Activated T-helper 9 cell treated with anti-CD3 and anti-CD28 coated beads, Interleukin-2, amount 50 U/mL, for 16 hours (primary cell): ENCODE measurements at places on chromosomes 11 and 22.

GRCh38 chr11:57978686-57979531 lies 44.8 kb upstream of the OR9Q1 start:
- DNase-seq = no peak

DNA sequence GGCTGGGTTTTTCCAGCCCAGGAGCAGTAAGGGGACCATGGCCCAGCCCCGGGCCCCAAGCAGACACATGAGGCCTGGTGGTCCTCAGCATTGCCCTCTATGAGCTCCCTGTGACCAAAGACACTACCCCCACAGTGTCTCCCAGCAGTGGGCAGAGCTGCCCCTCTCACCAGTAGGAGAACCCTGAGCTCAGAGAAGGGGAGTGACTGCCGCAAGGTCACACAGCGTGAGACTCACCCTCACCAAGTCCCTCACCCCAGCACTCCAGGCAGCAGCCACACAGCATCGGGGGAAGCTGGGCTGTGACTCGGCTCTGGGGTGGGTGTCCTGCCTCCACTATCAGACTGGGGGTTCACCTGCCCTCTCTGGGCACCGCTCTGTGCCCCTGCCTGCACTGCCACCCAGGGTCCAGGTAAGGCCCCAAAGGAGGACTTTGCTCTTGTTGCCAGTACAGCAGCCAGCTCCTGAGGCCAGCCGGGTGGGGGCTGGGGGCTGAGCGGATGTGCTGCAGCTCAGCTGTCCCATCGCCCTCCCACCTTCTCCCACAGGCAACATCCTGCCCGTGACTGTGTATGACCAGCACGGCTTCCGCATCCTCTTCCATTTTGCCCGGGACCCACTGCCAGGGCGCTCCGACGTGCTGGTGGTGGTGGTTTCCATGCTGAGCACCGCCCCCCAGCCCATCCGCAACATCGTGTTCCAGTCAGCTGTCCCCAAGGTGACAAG lies 7.9 kb upstream of the SH3BP1 start:
- DNase-seq = no peak

DNA sequence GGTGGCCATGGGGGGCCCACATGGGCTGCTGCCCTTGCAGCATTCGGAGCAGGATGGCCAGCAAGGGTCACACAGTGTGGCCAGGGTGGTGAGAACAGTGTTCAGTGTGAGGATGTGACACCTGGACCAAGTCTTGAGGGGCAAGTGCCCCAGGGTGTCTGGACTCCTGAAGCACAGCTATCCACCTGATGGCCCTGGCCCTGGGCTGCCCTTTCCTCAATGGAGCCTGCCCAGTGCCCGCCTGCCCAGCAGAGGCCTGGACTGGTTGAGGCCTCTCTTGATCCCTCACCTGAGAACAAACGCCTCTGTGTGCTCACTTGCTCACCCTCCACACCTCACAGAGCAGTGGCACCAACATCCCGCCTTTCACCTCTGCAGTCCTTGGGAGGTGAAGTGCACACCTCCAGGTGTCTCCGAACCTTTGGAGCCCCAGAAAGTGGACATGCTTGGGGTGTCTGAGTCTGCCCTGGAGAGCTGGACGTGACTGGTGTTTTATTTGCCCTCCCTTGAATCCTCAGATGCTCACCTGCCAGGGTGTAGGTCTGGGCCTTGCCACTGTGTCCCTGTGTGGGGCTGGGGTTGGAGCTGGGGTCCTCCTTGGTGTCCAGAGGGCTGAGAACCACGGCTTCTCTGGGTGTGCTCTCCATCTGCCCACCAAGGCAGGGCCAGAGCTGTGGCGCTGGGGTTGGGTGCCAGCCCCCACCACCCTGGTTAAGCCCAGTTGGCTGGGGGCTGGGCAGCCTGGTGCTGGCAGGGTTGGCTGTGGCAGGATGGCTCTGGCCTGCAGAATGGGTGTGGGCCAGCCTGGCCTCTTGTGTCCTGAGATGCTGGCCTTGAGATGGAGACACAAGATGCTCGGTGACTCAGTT lies 3.8 kb upstream of the MUC2 start:
- DNase-seq = no peak

GRCh38 chr11:32033067-32033466 lies 57.8 kb upstream of the RCN1 start:
- DNase-seq = no peak

GRCh38 chr11:65579291-65579690 lies 3.4 kb downstream of the EHBP1L1 start:
- DNase-seq = no peak

DNA sequence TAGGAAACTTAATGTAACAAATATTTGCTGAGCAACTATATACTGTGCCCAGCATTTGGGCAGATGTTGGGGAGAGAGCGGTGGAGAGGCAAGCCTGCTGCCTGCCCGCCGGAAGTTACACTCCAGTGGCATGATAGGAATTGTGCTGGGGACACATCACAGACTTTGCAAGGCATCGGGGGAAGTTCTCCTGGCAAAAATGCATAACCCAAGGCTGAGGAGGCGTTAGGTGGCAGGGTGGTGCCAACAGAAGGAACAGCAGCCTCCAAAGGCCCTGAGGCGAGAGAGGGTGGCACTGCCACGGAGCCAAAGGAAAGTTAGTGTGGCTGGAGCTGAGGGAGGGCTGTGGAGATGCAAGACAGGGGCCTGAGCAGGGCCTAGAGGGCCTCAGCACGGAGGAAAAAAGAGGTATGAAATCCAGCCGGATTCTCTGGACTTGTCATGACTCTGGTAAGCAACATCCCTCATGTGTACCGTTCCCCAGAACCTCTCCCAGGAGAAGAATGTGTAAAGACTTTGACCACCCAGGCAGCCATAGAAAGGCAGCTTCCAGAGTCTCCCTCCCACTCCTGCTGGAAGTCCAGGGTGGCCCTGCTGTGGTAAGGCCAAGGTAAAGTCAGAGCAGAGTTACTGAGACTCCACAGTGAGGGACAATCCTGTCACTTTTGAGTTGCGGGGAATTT lies 76.1 kb upstream of the RAB1B start:
- DNase-seq = no peak

DNA sequence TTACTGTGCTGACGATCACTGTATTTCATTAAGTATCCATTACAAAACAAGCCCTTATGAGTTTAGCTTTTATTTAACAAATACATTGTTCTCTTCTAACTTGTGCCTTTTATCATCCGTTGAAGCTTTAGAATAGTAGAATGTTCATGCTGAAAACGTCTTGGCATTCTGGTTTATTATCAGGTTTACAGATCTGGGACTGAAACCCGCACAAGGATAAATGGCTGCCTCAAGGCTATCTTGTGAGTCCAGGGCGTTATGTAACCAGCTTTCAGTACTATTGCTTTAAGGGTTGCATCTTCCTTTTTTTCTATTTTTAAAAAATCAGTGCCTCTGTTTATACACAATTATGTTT lies 66.6 kb upstream of the PRODH start:
- no peak for DNase-seq

GRCh38 chr11:130839981-130840666 lies 76.2 kb downstream of the SNX19 start:
- DNase-seq = no peak

DNA sequence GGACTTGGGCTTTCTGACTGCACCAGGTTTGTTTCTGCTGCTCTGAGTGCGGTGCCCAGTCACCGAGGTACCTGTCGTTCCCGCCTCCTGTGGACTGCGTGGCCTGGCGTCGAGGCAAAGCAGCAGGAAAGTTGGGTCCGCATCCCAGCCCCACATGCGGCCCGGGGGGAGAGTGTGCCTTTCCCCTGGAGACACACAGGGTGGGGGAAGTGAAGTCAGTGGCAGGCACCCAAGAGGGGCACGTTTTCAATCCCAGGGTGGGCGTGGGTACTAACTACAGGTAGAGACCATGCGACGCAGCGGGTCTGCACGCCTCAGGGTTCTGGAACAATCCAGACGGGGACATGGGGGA lies 25.3 kb upstream of the GRAMD4 start:
- no peak for DNase-seq

GRCh38 chr22:23779731-23780130 lies 7.0 kb upstream of the SMARCB1 start:
- no peak for DNase-seq

DNA sequence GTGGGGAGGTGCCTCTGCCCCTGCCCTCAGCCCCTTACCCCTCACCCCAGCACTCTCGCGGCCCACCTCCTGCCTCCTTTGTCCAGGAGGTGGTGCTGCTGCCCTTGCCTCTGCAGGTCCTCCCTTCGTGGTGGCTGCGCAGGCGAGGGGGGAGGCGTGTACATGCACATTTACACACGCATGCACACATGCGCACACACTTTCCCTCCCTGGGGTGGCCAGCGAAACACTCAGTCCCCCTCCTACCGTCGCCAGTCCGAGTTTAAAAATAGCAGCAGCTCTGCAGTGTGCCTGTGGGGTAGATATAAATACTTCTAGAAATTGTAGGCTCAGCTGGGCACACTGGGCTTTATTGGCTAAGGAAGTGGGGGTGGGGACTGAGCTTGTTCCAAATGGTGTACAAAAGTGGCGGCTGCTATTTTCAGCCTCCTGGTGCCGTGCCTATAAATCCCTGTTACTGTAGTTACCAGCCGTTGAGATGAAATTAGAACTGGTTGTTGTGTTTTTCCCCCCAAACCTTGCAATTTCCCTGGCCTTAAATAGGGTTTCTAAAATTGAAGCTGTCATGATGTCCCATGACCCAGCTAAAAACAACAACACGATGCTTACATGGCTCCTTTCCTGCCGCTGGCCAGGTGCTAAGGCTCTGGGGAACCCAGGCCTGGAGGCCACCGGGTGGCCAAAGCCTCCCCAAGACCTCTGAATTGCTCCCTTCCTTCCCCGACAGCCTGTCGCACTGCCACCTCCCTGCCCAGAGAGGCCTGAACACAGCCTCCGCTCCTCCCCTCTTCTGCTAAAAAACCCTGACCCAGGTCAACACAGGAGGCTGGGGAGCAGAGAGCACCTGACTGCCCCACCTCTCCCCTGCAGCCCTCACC lies 12.4 kb downstream of the PICK1 start:
- no peak for DNase-seq

DNA sequence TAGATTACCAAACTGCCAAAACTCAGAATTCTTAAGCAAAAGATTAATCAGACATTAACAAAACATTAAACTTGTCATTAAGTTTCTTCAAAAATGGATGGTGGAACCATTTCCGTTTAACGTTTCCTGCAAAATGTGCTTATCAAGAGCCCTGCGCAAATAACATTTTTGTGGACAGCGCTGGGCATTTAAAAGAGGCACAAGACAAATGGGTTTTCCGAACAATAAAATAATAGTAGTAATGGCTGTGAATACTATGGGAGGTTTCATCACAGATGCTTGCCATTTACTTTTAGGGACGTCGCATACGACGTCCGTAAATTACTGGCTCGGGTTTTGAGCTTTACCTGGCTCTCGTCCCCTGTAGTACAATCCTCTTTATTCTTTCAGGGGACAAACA lies 1.1 kb downstream of the NPAT start:
- no peak for DNase-seq

DNA sequence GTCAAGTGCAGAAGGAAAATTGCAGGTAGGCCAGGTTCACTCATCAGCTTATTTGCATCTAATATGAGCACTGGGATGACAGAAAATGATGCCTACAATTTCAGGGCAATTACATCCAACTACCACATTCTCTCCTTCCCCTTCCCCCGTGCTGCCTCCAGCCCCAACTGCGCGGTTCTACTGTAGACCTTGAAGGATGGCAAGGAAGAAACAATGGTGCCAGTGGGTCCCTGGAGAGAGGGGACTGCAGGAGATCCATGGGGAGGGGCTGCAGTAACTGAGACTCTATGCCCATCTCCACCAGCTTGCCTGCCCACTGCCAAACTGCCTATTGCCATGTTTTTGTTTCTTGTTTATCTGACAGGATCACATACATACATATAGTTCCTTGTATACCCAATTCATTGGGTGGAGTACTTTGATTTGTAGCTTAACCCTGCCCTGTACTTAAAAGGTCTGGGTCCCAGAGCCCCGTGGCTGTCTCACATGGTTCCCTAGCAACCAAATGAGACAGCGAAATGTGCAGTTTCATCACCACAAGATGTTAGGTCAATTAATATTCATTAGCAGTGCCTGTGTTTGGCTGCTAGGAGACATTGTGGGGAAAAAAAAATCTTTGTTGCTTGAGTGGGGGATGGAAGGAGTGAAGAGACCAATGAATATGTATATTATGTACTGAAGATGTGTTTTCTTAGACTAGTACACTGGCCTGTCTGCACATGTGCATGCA lies 253.5 kb upstream of the PLET1 start:
- DNase-seq = no peak

GRCh38 chr22:43600265-43600664 lies 188.5 kb downstream of the MPPED1 start:
- DNase-seq = no peak

GRCh38 chr11:2071748-2072385 lies 67.3 kb downstream of the IGF2 start:
- DNase-seq = no peak

DNA sequence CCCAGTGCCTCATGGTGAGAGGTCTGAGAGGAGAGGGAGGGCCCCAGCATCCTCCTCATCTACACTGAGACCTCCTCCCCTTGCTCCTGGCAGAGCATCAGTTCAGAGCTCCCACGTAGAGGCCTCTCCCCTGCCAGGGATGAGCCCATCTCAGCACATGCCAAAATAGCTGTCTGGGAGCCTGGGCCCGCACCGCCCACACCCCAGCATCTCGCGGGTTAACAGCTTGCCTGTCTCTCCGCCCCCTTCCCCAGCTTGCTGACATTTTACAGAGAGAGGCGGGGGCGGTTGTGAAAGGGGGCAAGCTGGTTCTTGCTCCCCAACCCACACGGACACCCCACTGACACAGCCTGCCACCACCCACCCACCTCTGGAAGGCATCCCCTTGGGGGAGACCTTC lies 6.4 kb downstream of the DGKZ start:
- DNase-seq = peak; percentile 36

DNA sequence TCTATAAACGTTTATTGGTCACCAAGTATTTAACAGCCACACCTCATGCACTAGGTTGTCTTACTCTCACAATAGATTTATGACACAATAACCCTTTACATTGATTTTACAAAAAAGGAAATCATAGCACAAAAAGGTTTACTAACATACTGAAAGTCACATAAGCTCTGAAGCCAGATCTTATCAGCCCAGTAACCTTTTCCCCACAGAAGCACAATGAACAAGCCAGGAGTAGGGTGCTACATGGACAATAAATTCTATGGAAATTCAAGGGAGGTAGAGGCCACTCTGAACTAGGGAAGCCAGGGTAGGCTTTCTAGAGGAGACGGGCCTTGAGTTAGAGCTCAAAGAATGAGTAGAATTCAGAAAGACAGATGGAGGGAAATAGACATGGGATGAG lies 633.5 kb upstream of the CADM1 start:
- no peak for DNase-seq

DNA sequence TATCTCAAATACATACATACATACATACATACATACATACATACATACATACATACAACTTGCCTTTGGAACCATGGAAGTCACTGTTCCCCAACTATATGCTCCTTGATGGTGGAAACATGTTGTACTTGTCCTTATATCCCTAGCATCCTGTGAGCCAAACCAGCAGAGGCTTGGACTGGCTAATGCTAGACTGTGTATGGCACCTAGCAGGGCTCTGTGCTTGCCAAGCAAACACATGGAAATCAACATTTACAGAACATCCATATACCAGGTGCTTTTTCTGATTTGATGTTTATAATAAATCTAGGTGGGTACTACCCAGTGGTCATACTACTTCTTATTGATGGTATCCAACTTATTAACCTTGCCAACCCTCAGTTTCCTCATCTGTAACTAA lies 86.1 kb downstream of the ABTB2 start:
- no peak for DNase-seq

- DNase-seq = no peak
Measured at GRCh38 chr11:70076461-70076931, 1.6 kb upstream of the ANO1 start.

- no peak for DNase-seq
Measured at GRCh38 chr11:16609769-16610168, 128.7 kb upstream of the C11orf58 start.
